ENCODE measurements at places on chromosomes 13 and 19. TPM values are rescaled to one million over a fixed set of nuclear protein-coding genes. Genes with fewer than 3 reads are reported as not detected.

GRCh38 chr19:57269515-57270250 lies 10.6 kb upstream of the ZNF460 start:
- no peak for DNase-seq

- no peak for DNase-seq
These were observed 177.9 kb downstream of the COL4A1 start for GRCh38 chr13:110129076-110129475.

GRCh38 chr13:47594833-47595232 lies 406.2 kb downstream of the SUCLA2 start:
- no peak for DNase-seq

- DNase-seq = no peak
These were observed 51.5 kb upstream of the USE1 start for GRCh38 chr19:17163652-17164051.

MATK gene
- polyA plus RNA-seq = 1.3 TPM

Measured in left lung (tissue), 14 donors.